ENCODE measurements at places on chromosomes 1 and 21.

GRCh38 chr1:187270256-187270655 lies 441.5 kb downstream of the PLA2G4A start:
- DNase-seq: no peak

DNA sequence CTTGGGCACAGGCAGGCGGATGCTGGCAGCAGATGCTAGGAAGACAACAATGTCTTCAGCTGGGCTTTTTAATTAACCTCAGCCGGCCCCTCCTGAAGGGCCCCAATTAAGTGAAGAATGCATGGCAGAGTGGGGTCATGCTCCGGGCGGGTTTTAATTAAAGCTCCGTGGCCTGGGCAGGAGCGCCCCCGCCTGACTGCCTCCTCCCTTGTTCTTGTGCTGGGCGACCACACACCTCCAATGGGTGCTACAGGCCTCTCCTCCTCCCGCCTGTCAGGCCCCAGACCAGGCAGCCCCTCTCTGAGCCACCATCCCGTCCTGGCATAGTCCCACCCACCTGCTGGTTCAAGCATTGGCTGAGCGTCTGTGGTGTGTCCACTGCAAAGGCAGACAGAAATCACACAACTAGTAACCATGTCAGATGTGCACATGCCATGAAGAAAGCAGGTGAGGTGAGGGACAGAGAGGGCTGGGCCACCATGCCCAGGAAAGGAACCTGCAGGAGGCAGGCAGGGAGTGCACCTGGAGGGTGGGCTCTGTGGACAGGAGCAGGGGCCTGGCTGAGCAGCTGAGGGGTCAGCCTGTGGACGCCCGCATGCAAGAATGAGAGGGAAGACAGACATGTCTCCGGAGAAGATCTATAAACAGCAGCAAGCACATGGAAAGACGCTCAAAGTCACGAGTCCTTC lies 8.5 kb upstream of the ARF1 start:
- no peak for DNase-seq

DNA sequence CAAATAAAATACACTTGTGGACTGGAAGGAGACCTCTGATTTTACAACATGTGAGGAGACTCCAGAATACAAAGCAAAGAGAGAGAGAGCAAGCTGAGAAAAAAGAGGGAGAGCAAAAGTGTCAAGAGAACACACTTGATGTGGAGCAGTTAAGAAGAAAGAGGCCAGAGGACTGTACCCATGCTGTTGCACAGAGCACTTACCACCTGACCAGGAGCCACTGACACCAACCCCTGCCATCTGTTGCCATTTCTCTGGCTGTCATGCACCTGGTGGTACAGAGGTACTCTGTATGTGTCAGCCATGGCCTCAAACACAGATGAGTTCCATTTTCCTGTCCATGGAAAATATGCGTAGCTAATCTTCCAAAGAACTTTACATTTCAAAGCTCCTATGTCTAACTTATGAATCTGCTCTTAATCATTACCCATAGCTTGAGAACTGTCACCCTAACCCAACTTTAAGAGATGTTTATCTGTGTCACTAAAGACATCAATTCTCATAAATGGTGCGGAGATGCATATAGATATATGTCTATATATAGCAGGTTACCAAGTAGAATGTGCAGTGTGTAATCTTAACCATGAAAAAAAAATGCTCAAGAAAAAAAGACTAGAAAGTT lies 32.8 kb upstream of the ABCD3 start:
- no peak for DNase-seq

GRCh38 chr1:36731226-36732014 lies 248.7 kb upstream of the CSF3R start:
- DNase-seq: no peak

- DNase-seq: peak; percentile 65
These were observed 10.8 kb downstream of the SLC45A3 start for GRCh38 chr1:205669341-205670149.

DNA sequence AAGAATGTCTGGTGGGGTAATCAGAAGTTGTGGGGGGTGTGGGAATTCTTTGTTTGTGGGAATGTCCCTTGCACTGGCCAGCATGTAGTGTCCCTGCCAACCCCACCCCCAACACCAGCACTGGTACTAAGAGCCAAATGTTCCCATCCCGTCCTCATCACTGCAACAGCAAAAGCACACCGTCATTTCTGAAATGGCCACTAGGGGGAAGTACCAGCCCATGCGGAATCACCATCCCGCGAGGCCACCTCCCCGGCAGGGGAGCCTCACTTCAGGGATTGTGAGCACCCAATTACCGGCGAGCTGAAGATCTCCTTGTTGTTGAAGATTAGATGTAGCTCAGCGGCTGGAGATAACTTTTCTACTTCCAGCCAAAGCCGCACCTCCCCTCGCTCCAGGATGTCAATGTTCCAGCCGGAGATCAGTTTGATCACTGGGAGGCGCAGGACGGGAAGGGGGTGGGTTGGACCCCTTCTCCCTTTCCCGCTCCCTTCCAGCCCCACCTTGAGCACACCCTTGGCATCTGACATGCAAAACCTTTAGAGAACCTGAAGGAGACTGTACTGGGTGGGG lies 41.0 kb downstream of the MYOM3 start:
- peak; percentile 51 for DNase-seq

DNA sequence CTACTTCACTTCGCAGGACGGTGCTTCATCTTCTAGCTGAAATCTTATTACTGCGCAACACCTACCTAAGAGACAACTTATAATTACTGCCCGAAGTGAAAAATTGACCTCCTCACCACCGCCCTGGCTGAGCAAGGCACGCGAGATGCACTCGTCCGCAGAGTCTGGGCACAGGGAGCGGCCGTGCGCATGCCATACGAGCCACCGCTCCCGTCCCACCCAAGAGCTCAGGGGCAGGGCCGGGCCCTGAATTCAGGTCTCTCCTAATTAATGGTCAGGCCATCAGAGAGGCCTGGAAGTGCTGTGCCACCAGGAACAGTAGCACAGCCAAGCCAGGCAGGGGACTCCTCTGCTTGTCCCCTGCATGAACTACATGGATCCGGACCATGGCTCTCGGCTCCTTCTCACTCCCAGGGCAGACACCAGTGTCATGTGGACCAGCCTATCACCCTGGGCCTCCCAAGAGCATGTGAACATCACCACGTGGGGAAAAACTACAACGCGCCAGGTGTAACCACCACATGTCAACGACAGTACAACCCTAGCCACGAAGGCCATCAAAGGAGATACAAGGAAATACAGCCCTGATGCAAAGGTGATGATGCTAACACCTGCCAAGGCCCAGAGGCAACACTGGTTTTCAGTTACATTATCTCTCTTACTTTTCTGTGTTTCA lies 11.5 kb downstream of the RIPK4 start:
- DNase-seq: no peak

DNA sequence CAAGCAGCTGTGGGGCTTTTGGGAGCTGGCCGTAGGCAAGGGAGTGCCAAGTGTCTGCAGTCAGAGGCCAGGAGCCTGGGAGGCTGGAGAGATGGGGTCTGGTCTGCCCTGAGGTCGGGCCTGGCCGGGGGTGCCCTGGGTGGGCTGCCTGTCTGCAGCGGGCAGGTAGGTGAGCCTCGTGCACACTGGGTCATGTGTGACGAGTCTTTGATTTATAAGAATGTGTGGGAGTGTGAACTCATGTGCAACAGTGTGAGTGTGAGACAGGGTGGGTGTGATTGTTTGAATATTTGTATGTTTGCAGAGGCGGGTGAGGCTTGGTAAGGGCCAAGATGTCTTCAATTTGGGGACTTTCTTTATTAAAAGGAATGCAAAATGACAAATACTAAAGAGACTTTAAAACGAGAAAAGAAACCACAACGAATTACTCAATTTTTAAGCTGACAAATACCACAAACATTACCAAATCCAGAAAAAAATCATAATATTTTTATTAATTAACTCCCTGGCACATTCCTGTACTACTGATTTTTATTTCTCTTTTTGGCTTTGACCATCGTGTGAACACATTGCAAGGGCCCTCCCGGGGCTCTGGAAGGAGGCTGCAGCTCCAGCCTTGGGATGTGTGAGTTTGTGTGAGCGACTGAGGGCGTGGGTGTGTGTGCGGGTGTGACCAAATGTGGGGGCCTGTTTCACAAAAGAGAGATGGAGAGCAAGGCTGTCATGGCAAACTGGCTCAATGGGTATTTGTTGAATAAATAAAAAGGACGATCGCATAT lies 110.3 kb upstream of the WNT4 start:
- DNase-seq: no peak

GRCh38 chr1:228336308-228337030 lies 70.2 kb downstream of the TRIM11 start:
- peak; percentile 7 for DNase-seq

DNA sequence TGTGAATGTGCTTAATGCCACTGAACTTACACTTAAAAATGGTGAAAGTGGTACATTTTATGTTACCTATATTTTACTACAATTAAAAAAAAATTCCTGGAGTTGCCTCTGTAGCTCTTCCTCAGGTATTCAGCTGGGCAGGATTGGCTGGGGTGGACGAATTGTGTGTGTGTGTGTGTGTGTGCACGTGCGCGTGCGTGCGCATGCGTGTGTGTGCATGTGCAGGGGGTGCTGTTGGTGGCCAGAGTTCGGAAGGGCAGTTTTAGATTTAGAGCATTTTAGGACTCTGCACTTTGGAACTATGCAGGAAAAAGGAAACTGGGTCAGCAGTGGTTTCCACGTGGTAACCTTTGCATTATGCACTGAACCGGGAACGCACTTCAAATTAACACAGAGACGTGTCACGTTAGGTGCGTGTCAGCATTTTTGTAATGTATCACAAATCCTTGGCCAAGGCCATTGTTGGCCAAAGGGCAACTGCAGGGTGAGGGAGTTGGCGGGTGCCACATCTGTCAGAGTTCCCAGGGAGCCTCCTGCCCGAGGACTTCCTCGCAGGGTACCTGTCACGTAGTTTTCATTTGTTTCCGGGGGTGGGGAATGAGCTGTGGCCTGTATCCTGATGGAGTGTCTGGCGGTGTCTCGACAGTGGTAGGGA lies 312.8 kb downstream of the CAMTA1 start:
- no peak for DNase-seq

- DNase-seq: no peak
These were observed 10.0 kb upstream of the VAMP3 start for GRCh38 chr1:7761103-7761502.

DNA sequence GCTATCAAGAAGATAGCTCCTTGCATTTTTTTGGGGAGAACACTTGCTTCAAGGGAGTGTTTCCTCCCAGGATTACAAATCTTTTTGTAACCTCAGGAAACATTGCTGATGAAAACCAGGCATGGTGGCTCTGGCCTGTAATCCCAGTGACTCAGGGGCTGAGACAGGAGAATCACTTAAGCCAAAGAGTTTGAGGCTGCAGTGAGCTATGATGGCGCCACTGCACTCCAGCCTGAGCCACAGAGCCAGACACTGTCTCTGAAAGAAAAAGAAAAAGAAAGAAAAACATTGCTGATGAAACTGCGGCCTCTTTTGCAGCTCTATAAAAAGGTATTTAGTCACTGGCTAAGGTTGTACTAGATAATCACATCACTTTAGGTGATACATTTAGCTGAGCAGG lies 7.3 kb downstream of the RNU1-2 start:
- DNase-seq: no peak

DNA sequence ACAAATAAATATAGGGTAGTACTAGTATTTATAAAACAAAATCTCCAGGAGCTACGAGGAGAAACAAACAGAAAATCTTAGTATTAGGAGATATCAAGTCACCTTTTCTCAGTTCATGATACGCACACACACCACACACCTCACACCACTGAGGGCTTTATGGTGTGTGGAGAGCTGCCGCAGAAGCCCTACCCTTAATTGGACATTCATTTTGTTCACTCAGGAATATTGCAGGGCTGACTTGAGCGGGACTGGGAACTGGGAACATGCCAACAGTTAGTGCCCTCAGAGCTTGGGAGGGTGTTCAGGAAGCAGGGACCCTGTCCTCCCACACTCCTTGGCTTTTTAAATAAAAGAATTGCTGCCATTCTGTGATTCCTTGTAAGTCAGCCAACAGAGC lies 386.8 kb downstream of the RYR2 start:
- DNase-seq: no peak

DNA sequence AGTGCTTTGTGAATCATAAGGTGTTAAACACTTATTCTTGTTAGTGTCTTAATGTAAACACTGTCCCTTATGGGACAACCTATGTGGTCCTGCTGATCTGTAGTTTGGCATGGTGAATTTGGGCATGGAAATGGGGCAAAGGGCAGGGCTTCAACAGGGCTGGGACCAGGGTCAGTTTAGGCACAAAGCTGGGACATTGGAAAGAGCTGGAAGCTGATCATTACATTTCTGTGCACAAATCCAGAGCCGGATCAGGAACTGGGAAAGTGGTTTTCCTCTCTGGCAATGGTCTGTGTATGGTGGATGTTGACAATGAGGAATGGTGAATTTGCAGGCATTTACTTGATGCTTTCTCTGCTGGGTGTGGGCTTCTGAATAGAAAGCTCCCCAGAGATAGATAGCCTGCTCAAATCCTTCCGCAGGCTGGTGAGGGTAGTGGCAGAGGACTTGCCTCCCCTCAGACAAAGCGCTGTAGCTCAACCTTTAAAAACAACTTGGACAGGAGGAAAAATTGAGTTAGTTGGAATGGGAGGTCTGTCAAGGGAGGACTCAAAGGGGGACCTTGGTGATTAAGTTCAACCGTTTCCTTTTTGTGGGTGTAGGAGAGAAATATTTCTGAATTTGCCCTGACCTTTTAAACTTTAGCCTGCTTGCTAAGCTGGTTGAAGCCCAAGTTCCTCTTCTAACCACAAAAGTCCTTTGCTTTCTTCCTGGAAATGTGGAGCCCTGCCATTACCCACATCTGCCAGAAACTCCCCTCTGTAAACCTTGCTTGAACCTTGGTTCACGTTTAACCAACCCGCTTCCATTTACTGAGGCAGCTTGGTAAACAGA lies 35.3 kb downstream of the HLX start:
- DNase-seq: no peak

DNA sequence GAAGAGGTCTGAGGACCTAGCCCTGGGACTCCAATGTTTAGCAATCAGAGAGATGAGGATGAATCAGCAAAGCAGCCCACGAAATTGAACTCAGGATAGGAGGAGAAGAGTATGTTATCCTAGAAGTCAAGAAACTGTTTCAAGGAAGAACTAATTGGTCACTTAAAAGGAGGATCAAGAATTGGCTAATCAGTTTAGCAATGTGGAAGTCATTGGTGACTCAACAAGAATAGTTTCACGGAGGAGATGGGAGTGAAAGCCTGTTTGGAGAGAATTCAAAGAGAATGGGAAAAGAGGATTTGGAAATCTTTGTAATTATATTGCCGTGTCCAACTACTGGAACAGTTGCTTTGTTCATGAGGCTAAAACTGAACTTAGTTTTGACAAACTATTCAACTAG lies 7.4 kb downstream of the HMCN1 start:
- DNase-seq: no peak

DNA sequence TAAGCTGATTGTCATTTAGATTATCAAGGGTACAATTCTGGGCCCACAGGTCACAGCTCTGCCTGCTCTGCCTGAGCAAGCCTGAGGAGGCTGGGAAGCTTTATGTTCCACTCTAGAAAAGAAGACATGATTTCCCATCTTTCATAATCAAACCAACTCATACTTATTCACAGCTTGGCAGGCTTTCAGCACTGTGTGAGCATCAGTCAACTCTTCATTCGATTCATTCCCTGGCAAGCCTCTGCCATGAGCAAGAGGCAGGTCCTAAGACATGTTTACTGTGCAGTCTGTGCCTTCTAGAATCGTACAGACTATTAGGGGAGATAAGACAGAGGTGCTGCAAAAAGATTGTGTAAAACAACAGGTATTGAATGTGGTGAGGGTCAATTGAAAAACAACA lies 24.5 kb upstream of the KIRREL1 start:
- DNase-seq: no peak
